ENCODE measurements at places on chromosomes 4 and X.
A peak's percentile ranks its signal among the peaks of the same experiment; 100 is the strongest.

DNA sequence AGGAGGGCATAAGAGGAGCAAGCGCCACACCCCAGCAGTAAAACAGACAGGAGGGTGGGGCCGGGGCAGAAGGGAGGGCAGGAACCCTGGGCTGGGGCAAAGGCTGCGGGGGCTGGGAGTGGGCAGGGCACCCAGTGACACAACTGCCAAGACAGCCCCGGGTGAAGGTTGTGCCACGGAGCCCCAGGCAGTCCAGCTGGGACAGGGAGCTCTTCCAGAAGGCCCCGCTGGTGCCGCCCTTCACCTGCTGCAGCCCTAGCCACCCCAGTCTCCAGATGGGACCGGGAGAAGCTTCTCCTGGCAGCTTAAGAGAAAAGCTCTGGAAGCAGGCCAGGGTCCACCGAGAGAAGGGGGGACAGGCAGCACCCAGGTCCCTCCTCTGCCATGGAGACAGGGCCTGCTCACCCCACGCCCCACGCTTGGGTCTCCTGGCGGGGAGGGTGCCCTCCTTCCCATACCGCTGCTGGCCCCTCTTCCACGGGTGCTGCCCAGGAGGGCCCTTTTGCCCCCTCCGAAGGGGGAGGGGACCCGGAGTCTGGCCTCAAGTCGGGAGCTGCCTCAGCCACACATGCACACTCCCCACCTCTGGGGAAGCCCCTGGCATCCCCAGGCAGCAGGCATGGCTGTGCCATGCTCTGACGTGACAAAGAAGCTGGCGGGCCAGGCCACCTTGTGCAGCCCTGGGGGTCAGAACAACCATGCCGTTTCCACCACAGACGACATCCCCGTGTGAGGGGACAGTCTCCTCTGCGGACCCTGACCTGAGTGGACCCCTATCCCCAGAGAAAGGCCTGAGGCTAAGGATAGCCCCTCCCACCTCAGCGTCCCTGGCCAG lies 1.5 kb downstream of the DGKQ start:
- DNase-seq: no peak

DNA sequence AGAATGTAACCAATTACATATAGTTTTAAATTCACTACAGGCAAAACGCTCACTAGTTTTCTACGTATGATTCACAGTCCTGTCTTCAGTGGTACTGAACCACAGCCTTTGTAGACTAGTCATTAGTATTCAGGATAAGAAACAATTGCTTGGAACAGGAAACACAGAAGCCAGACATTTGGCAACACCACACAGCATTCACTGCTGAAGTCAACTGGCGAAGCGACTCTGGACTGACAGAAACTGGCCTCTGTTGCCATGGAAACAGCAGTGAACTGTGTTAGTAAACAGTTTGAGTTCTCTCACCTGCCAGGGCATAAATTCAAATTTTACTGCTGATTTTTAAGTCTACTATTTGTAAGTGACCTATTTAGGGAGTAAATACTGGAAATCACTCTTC lies 57.6 kb downstream of the MAPK10 start:
- DNase-seq: no peak

DNA sequence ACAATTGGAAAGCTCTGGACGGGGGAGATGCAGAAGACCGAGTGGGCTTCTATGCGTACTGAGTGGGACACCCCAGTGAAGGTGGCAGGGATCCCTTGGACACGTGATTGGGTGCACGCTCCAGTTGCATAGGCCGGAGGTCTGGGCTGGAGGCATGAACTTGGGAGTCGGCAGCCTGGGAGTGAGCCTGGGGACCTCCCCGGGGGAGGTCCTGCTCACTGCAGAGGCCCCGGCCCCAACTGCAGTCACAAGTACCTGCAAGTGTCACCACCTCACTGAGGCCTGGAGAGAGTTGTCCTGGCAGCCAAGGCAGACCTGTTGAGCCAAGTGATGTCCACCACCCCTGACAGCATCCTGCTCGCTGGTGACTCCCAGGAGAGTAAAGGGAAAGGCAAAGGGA lies 49.3 kb upstream of the HMX1 start:
- no peak for DNase-seq

- peak; percentile 40 for DNase-seq
Observed at GRCh38 chr4:56817840-56818491, 3.5 kb downstream of the SPINK2 start.

DNA sequence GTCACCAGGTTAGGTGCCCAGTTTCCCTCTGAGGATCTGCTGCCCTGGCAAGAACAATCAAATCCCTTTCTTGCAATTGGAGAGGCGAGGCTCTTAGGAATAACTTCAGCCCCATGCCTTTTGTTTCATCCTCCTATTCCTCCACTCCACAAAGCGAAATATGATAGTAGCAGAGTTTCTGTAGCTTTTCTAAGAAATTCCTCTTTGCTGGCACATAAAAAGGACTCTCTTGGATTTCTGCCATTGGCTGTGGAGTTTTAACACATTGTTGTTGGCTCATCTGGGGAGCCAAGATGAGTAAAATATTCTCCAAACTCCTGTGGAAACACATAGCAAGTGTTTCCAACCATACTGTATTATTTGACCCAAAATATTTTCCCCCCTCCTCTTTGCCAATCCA lies 11.0 kb upstream of the ADGRG2 start:
- no peak for DNase-seq

DNA sequence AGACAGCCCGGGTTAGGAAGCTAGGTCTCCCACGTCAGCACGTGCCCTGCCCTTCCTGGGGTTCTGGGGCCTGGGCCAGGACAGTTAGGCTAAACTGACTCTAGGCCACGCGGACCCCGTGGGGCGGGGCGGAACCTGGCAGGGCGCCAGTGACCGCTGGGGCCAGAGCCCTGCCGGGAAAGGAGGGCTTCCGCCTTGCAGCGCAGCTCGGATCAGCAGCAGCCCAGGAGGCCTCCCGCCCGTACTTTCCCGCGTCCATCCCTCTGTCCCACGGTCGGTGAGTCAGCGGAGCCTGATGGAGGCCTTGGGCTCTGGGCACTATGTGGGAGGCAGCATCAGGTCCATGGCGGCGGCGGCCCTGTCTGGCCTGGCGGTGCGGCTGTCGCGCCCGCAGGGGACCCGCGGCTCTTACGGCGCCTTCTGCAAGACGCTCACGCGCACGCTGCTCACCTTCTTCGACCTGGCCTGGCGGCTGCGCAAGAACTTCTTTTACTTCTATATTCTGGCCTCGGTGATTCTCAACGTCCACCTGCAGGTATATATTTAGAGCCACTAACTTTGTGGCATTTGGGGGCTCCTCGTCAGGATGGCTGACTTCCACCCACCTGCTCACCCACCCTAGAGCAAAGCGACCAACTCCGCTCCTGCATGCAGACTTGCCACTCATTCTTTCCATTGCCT lies at the start of gene SMIM10:
Gene SMIM10, plus strand, starts transcription at position 191 of the 681 bp plus-strand sequence. Its CDS starts 105 bp downstream, at position 296.
- DNase-seq: no peak

DNA sequence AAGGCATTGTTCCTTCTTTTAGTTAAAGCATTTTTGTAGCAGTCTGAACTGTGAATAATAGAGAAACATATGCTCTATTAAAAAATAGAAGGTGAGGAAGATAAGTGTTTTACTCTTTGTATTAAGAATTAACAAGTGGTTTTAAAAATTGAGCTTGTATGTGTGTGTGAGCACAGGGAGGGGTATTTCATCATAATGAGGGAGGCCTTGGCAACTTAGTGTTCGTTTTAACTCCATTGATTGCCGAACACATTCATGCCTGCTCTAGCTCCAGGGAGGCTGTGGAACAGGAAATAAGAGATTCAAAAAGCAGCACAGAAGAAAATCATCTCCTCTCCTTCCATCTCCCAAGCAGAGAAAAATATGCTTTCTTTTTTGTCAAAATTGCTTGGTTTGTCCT lies 14.8 kb downstream of the SHROOM3 start:
- DNase-seq: no peak

- DNase-seq: no peak
Observed at GRCh38 chr4:168682898-168683500, 186.1 kb downstream of the PALLD start.

- DNase-seq: no peak
Observed at GRCh38 chr4:75058486-75058885, 125.6 kb downstream of the PARM1 start.
